Posterior vena cava (tissue), 2 donors: ENCODE measurements at places on chromosomes 6 and 20. TPM values are rescaled to one million over a fixed set of nuclear protein-coding genes. Genes with fewer than 3 reads are reported as not detected.

DEFB128 gene
- not detected for total RNA-seq

VGLL2 gene
- total RNA-seq, result not detected

BACH2 gene
- total RNA-seq, result 3.9 TPM

DNA sequence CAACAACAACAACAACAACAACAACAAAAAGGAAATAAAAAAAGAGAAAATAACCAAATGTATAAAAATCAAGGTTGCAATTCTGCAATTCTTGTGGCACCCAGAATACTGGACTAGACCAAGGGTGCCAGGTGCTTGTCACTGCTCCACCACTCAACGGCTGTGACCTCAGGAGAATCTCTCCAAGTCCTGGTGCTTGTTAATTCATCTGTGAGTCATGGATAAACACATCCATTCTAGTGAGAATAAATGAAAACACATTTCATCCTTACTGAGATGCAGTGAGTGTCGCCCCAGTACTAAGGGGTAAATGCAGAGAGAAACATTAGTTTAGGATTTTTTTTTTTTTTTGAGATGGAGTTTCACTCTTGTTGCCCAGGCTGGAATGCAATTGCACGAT is 32.0 kb downstream of the HLA-C start:
- no peak for DNase-seq

DNA sequence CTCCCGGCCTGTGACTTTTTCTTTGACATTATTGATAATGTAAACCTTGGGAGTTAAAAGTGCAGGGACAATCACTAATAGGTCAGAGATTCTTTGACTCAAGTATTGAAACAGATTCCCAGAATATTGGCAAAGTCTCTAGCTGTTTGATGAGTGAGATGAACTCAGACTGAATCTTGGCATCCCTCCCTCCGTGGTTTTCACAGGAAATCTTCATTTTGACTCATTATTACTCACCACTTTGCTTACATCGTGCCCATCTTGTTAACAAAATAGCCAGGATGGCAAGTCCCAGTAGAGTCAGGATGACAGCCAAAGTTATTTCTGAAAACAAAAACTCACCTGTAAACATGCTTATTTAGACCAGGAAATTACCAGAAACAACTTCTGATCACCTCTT is 2.0 kb downstream of the TSBP1 start:
- DNase-seq, result no peak

DNA sequence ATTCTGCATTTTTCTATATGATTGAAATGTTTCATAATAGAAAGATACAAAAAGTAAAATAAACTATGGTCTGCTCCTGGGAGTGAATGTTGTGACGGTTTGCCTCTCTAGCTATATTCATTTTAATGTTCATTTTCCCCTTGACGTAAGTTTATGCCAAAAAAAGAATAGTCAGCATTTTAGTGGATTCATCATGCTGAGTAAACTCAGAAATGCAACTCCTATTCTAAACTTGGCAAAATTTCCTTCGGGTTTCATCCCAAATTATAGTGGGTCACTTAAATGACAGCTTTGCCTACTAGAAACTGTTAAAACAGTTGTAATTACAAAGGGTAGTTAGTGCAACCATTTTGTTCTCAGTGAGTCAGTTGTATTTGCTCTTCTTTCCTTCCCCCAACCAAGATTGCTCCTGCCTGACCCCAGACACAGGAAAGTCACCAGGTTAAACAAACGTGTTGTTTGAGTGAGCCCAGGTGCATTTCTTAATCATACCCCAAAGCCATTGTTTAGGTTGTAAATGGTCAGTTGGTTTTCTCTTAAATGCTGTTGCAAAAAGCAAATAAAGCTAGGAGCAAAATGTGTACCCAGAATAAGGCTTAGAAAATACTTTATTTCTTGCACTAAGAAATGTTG is 482.3 kb upstream of the SOX4 start:
- no peak for DNase-seq

DNA sequence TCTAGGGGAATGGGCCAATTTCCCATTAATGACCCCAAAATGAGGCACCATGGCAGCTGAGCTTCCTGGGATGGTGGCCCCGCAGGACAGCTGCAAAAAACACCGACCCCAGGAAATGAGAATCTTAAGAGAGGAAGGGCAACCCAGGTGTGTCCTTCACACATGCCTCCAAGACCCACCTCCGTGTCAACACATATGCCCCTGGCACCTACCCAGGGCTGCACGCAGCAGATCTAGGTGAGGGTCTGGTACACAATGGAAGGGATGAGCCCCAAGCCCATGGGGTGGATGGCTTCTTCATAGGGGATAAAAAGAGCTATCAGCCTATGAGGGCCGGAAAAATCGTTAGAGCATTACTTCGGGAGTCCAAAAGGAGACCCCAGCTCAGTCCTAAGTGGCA is 9.5 kb downstream of the MTCH1 start:
- DNase-seq, result no peak

GRCh38 chr6:72783035-72783434 is 161.2 kb downstream of the KCNQ5 start:
- DNase-seq, result no peak

GRCh38 chr6:79307321-79308036 is 73.0 kb upstream of the HMGN3 start:
- peak; percentile 38 for DNase-seq
